ENCODE measurements at places on chromosomes 1 and 21. TPM values are rescaled to one million over a fixed set of nuclear protein-coding genes. Genes with fewer than 3 reads are reported as not detected.

GRCh38 chr1:41152622-41153044, 89.5 kb downstream of the SCMH1 start:
- DNase-seq: no peak

GRCh38 chr1:15314328-15315281, 67.6 kb downstream of the FHAD1 start:
- no peak for DNase-seq

GRCh38 chr1:41582004-41582325, 97.5 kb upstream of the EDN2 start:
- DNase-seq: no peak

DNA sequence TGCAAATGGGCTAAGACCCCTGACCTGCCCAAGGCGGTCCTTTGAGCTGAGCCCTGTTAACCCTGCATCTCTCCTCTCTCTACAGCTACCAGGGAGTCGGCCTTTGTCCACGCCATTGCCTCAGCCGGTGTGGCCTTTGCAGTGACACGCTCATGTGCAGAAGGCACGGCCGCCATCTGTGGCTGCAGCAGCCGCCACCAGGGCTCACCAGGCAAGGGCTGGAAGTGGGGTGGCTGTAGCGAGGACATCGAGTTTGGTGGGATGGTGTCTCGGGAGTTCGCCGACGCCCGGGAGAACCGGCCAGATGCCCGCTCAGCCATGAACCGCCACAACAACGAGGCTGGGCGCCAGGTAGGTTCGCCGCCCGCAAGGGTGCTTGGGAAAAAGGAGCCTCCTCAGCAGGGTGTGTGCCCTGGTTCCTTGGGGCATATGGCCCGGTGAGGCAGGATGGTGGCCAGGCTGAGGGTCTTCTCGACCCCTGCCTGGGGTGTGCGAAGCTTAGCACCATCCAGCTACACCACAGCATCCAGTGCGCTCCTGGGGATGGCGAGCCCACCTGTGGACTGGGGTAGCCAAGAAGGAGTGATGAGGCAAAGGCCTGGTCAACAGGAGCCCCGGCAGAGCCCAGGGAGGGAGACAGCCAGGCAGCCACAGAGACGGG, 31.8 kb upstream of the ARF1 start:
- DNase-seq: no peak

DNA sequence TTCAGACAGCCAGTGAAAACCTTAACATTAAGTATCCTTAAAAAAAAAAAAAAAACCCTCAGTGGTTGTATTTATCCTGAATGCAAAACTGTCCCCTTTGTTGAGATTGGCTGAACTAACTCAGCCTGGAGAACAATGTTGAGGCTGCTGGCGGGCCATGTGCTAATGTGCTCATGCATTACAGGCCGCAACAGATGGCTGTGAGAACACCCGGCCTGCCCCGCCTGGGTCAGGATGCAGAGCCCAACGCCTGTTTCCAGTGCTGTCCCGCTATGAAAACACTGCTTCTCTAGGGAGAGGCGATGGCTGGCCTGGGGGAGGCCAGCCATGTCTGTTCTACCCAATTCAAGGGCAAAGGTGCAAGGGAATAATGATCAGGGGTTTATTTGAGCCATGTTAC, 13.8 kb downstream of the OLIG2 start:
- DNase-seq: no peak

The NTRK1 gene
- not detected for total RNA-seq

DNA sequence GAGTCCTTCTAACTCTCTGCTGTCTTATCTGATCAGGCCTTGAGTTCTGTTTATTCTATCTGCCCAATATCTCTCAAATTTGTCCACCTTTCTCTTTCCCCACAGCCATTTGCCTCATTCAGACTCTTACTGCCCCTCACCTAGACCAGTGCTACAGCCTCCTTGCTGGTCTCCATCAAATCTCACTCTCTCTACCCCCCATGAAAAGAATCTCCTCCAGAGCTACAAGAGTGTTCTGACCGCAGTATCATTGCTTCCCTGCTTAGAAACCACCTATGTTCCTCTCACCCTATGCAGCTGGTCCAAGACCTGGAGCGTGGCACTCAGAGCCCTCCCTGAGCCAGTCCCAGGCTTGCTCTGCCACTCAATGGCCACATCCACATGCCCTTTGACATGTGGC, 231.0 kb upstream of the JUN start:
- no peak for DNase-seq

- no peak for DNase-seq
These were observed 4.9 kb downstream of the OTUD7B start for GRCh38 chr1:150005606-150006005.

The DNTTIP2 gene
- total RNA-seq: 15.4 TPM

The LDLRAD1 gene
- total RNA-seq: not detected

DNA sequence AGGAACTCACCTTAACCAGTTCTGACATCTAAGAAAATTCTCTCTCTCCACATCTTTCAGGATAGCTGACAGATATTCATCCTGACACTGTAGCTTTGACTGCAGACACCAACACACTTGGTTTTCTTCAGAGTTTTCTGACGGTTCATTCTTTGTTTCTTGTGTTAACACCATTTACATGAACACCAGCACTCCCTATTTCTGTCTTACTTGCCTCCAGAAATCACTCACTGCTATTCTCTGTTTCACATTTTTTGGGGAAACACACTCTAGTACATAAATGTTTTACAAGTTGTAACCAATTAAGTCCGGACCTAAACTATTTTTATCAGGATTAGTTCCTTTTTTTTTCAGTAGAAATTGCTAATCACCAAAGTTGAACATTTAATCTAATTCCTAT, 15.4 kb downstream of the FLVCR1 start:
- DNase-seq: no peak

DNA sequence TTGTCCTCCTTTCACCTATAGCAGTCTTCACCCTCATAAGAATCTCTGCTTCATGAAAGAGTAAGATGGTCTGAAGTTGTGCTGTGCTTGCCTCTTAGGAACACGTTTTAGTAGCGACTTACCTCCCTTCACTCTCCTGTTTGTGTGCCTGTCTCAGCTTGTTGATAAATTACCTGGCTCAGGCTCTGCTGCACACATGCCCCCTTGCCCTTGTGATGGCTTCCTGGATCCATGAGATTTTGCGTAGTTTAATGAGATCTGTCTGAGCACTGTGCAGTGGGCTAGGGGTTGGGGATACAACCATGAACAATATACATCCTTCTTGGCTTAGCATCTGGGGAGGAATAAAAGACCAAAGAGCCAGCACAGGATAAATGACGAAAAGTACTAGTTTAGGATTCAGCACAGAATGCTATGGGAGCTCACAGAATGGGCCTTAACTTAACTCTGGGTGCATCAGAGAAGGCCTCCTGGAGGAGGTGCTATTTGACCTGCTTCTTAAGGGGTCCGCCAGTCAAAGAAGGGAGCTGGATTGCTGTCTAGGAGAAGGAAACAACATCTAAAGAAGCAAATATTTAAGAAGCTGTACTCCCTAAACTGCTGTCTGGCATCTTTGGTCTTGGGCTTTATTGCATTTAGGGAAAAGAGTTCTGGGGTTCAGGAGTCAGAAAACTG, 175.7 kb upstream of the PLXNA2 start:
- DNase-seq: no peak

The KAZN gene
- total RNA-seq: 1.1 TPM

- no peak for DNase-seq
These were observed 11.3 kb downstream of the FAM20B start for GRCh38 chr1:179036844-179037465.
